ENCODE measurements at places on chromosomes 3 and 15.

GRCh38 chr3:128835096-128835495, 44.3 kb upstream of the ACAD9 start:
- no peak for DNase-seq

DNA sequence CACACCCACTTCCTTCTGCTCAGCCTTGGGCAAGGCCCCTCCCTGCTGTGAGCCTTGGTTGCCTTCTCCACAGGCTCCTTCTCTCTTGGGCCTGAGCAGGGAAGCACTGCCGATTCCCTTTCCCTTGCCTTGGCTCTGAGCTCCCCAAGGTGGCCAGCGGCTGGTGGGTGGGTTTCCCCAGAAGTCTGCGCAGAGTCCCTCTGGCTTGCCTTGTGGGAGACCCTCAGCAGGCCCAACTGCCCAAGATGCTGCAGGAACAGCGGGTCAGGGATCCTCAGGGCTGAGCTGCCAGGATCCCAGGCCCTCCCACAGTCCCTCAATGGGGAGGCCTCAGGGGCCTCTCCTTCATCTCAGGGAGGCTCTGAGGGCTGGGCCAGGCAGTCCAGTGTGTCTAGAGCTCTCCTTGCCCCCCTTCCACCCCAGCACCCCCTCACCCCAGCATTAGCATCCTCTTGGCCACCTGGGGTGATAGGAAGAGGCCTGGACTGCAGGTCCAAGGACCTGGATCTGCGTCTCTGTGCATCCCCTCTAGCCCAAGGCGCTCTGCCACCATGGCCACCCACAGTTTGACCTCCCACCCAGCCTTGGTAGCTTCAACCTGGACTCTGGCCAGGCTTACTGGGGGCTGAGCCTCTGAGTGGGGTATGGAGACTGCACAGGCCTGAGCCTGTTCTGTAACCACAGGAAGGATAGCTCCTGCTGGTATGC, 68.6 kb downstream of the EXOG start:
- DNase-seq, result no peak

- no peak for DNase-seq
Observed at GRCh38 chr15:64809649-64810496, 15.6 kb downstream of the PIF1 start.

- no peak for DNase-seq
Observed at GRCh38 chr3:114436182-114436581, 142.4 kb downstream of the TIGIT start.

DNA sequence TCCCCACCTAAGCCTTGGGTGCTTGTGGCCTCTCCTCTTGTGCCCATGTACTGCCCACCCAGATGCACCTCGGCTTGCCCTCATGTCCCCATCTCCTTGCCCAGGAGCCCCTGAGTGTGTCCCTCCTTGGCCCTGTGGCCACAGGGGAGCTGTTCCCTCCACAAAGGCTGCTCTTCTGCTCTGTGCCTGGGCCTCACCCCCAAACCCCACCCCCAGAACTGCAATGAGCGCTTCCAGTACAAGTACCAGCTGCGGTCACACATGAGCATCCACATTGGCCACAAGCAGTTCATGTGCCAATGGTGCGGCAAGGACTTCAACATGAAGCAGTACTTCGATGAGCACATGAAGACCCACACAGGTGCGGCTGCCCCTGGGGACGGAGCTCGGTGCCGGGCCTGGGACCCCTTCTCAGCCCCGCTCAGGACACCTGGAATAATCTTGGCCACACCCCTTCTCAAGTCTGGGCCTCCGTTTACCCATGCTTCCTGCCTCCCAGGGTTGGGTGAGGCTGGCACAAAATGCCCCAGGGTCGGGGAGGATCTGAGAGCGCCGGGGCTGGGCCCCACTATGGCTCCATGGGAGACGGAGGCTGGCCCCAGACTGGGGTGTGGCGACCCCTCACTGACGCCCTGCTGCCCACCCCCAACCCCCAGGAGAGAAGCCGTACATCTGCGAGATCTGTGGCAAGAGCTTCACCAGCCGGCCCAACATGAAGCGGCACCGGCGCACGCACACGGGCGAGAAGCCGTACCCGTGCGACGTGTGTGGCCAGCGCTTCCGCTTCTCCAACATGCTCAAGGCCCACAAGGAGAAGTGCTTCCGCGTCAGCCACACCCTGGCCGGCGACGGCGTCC, 10.3 kb downstream of the ZBTB47 start:
- DNase-seq, result no peak

DNA sequence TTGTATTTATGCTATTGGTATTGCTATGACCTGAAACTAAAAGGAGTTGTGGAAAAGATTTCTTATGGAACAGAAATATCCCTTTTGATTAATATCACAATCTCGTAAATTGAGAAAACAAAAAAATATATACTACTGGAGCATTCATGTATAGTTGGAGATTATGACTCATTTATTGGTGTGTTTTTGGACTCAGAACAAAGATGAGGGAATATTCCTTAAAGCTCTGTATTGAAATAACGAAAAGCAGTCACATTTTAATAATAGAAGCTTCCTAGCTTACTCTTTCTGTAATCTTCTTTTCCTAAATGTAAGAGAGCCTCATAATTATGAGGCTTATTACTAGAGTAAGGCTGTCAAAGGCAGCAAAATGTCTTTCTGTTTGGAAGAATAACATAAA, 14.3 kb downstream of the CTNNB1 start:
- DNase-seq, result no peak

DNA sequence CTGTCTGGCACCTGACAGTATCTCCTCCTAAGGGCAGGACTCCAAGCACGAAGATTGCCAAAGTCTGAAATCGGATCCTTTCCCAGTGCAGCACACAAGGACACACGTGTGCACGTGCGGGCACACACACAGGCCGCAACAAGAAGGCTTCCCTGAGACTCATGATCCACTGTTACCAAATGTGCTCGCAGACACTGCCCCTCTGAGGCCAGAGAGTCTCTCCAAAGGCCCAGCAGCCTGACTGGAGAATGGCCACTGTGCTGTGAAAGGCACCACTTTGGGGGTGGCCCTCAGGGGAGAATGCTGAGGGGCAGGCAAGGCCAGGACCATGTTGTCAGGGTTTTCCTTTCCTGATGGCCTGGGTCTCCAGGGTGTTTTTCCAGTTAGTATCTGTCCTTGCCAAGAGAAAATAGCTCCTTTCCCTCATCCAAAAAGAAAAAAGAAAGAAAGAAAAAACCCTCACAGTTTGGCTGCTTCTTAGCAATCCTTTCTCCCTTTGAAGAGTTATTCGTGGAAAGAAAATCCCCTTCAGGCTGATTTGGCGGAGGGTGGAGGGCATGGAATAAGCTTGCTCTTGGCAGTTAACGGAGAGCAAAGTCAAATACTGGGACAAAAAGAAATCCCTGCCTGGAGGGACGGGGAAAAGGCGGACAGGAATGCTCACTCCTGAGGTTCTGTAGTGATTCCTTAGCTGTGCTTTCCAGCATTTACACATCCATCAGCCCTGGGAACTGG, 112.2 kb upstream of the ETV5 start:
- no peak for DNase-seq

DNA sequence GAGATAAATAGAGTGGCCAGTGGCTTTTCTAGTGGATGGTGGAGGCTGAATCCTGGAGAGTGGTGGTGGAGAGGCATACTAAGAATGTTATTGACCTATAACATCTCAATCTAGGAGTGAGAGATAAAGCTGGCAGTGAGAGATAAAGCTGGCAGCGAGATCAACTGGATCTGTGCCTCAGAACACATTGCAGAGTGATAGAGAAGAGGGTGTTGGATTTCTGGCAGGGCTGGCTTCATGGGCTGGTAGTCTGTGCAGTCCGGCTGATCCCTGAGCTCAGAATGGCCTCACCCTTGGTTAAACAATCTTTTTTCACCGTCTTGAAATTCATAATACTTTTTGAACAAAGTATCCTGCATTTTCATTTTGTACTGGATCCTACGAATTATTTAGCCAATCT, 221.2 kb downstream of the NLGN1 start:
- no peak for DNase-seq

- DNase-seq, result no peak
Observed at GRCh38 chr15:62075595-62076277, 9.0 kb downstream of the C2CD4A start.

- DNase-seq, result no peak
Observed at GRCh38 chr15:96035635-96036034, 294.9 kb upstream of the NR2F2 start.

DNA sequence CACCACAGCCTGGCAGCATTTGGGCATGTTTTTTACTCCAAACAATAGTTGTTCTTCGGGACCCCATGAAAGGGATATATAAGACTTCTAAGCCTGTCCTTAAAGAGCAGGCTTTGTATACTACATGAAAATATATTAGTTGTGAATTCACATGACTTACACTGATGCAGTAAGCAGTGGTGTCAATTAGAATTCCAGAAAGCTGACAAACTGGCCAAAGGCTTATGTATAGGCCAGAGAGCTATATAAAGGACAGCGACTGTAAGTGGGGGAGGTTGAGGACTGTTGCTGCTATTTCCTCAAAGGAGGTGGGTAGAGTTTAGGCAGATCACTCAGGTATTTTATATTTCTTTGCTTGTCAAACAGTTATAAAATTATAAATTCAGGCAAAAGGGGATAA, 24.8 kb downstream of the KPNA4 start:
- no peak for DNase-seq

DNA sequence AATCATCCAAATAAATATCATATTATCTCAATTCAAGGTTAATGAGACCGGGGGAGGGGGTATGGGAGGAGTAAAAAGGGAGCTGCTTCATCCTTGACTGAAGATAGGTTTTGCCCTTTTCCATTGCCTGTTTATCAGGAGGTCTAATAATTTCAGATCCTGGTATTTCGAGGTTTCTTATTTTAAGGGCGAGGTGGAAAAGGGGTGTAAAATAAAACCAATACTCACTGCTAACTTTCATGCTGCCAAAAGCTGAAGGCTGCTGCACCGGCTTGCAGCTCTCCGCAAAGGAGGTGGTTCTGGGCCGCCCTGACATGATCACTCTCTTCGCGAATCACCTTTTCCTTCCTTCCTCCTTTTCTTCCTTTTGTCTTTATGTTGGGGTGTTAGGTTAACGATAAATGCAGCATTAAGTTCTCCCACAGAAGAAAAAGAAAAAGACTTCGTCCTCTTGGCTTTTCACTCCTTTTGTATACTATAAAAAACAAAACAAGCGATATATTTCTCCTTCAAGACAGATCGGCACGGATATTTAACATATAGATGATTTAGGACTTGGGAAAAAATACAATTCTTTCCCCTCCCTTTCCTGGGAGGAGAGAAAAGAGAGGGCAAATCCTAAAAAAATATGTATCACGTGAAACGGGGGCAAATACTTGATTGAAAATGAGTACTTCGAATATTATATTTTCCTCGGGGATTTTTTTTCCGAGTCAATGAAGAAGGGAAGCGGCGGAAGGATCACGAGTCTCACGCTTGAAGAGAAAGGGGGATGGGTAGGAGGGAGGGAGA, 932 bp downstream of the GSK3B start:
- no peak for DNase-seq

DNA sequence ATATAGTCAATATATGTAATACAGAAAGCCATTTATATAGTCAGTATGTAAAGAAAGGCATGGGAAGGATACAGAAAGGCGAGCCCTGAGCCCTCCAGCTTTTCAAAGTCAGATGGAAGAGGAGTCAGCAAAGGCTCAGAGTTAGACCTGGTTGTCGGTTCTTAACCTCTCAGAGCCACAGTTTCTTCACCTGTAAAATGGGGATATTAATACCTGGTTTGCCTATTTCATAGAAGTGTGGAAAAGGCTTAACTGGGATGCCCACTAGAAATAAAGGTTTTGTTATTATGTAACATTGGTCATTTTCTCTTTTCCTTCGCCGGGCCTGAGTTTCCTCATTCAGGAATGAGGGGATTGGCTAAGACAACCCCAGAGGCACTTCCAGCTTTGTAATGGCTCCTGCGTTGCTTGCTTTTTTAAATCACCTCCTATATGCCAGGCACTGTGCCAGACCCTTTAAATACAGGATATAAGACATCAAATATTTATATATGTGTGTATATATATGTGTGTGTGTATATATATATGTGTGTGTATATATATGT, 2.4 kb downstream of the CRELD1 start:
- no peak for DNase-seq

- DNase-seq, result no peak
Observed at GRCh38 chr3:140593766-140594165, 84.1 kb upstream of the TRIM42 start.

DNA sequence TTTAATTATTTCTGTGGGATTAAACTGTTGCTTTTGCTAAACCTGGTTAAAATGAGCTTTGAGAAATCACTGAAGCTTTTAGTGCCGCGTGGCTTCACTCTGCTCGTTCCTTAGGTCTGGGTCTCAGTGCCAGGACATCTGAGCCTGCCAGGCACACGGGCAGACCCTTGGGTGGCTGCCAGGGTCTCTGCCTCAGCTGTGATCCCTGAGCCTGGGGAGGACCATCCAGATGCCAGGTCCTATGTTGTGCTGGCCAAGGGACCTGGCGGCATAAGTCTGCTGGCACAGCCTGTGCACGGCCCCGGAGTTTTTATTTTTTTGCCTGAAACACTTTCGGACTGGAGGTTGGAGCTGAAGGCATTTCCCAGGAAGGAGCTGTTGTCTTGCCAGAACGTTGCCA, 328.1 kb downstream of the LRTM1 start:
- DNase-seq, result no peak

DNA sequence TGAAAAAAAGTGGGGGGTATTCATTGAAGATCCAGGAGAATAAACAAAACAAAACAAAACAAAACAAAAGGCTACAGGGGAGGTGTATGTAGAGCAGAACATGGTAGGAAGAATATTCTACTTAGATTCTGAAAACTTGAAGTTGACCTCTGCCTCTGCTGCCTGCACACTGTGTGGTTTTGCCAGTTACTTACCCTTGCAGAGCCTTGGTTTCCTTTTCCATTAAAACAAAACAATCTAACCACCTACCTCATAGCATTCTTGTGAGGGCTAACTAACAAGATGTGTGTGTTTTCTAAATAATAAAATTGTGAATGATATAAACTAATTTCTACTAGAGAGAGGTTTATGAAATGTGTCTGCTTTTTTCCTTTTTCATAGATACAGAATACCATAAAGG, 423.1 kb downstream of the TIGIT start:
- DNase-seq, result no peak

DNA sequence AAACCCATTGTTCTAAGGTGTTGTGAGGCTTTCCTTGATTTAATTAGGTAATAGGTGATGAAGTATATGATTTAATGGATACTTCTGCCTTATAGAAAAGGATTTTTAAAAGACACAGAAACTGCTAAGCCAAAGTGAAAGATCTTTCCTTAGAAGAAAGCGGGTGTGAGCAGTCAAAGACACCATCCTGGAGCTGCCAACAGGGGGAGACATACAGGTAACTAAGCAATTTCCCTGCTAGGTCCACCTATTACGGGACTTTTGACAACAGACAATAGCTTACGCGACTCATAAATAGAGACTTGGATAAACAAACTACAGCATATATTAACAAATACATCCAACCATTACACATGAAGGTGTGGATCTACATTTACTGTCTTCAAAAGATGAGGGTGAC, 669.5 kb downstream of the SQOR start:
- no peak for DNase-seq
